Fibroblast of lung (primary cell): ENCODE measurements at places on chromosomes 6 and 20. TPM values are rescaled to one million over a fixed set of nuclear protein-coding genes. Genes with fewer than 3 reads are reported as not detected.
A peak's percentile ranks its signal among the peaks of the same experiment; 100 is the strongest.

DNA sequence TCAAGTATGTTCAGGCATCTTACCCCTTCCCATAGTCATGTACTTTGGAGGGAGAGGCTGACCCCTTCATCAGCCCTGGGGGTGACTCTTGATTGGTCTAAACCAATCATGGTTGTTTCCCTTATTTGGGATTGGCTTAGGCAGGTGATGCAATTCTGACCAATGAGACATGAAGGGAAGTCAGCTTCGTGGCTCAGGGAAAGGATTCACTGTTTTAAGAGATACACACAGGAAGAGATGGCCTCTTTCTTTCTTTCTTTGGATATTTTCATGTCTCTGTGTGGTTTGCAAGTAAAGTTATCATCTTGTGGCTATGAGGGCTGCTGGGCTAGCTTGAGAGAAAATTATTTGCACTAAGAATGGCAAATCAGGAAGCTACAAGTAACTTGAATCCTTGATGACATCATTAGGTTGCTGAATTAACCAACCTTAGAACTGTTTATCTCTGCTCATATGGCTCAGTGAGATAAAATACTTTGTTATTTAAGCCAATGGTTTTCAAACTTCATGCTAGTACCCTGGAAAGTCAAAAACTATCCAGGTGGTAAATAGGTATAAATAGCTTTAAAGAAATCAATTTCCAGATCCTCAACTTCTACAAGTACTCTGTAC, 144.2 kb upstream of the CENPW start:
- peak; percentile 11 for DNase-seq

DNA sequence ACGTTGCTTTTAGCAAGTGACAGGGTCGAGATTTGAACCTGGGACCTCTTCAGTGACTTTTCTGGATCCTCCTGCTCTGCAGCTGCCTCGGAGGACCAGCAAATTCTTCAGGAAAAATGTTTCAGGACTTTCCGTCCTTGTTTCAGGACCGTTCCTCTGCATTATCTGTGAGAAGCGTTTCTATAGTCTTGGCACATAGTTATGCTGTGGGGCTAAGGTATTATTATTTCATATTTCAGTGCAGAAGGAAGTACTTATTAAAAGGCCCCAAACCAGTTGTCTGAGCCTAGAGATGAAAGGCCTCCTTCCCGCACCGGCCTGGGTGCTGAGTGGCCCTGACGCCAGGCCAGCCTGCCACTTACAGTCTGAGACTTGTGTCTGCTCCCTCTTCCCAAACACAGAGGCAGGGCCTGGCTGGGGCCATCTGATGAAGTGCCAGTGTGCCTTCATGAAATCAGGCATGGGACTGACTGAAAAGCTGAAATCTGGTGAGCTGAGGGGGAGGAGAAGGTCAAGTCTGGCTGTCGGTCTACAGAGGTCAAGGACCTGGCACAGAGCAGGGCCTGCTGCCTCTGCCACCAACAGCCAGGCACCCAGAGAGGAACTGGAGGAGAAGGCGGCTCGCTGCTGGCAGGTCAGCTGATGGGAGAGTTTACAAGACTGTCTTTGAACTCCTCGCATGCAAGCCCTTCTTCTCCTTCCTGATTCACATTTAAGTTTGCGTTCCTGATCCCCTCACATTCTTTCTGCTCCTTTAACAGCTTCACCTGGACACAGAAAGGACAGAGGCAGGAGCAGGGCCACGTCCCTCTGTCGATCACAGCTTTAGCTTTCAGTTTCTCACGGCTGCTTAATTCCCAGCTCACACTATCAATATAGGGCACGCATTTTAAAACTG, 8.9 kb upstream of the QKI start:
- DNase-seq, result no peak

DNA sequence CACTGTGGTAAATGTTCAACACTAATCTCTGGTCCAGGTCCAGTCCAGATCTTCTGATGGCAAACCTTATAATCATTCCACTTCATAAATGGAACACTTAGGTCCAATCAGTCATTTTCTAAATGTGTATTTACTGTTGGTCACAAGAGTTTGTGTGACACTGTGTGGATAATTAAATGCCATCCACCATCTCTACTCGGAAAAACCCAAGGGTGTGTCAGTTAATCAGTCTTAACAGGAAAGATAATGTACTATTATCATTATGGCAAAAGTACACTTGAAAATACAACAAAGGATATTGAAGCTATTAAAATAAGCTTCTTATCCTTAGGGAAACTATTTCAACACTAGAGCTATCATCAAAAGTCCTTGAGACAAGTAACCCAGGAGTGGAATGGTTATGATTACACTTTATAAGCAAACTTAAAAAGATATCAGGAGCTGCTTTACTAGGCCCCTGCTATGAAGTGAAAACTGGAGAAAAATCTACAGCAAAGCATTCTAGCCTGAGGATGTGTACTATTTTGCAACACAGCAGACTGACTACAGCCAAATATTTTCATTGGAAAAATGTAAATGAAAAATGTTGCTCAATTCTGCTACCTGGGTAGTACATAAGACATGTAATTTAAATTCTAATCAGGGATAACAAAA, 227.9 kb downstream of the LAMA2 start:
- no peak for DNase-seq

GRCh38 chr6:52900536-52900935, 9.0 kb downstream of the GSTA3 start:
- no peak for DNase-seq

GRCh38 chr6:134446218-134446848, 128.4 kb upstream of the SGK1 start:
- DNase-seq, result peak; percentile 74

DNA sequence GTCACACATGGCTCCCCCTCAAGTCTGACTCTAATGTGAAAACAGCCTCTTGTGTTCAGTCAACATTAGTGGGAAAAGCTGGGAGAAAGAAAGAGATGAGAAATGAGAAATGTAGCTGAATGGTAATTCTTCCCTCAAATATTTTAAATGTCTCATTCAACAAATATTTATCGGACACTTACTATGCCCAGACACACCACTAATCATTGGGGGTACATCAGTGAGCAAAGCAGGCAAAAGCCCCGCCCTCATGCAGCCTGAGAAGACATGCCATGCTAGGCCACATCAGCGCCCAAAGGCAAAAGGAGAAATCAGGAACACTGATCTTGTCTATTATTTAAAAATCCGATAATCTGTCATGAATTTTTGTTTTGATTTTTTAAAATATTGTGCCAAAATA, 89.9 kb upstream of the ASF1A start:
- DNase-seq, result peak; percentile 28

- DNase-seq, result no peak
Observed at GRCh38 chr20:63544241-63544957, 3.1 kb downstream of the SRMS start.

- DNase-seq, result peak; percentile 31
Observed at GRCh38 chr20:43941476-43942200, 27.0 kb downstream of the TOX2 start.

GRCh38 chr20:17771206-17772004, 71.6 kb downstream of the BANF2 start:
- DNase-seq, result no peak

- no peak for DNase-seq
Observed at GRCh38 chr6:125747589-125748405, 1.6 kb upstream of the HEY2 start.

DNA sequence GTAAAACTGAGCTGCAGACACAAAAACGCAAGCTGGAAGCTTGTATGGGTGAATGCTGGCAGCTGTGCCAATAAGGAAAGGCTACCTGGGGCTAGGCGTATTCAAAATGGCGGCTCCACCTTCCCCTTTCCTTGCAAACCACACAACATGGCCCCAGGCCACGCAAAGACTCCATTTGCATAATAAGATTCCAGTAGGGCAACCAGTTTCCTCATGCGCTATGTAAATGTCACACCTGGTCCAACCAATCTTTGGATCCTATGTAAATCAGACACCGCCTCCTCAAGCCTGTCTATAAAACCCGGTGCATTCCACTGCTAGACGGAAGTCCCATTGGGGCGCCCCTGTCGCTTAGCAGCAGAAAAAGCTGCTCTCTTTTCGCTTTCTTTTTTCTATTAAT, 505.9 kb upstream of the BTBD3 start:
- DNase-seq, result no peak

DNA sequence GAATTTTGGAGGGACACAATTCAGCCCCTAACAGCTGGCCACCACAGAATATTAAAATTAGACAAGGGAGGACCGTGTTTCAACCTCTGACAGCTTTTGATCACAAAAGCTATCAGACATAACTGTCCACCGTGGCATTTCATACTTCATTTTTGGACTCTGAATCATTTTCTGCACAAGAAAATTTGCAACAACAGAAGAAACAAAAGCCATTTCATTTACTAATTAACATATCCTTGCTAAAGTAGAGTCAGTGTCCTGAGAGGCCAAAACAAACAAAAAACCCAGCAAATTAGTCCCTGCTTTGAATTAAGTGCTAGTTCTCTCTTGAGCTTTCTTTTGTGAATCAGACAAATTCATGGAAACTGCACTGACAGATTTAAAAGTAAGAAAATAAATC, 17.6 kb upstream of the COL12A1 start:
- DNase-seq, result peak; percentile 19

DNA sequence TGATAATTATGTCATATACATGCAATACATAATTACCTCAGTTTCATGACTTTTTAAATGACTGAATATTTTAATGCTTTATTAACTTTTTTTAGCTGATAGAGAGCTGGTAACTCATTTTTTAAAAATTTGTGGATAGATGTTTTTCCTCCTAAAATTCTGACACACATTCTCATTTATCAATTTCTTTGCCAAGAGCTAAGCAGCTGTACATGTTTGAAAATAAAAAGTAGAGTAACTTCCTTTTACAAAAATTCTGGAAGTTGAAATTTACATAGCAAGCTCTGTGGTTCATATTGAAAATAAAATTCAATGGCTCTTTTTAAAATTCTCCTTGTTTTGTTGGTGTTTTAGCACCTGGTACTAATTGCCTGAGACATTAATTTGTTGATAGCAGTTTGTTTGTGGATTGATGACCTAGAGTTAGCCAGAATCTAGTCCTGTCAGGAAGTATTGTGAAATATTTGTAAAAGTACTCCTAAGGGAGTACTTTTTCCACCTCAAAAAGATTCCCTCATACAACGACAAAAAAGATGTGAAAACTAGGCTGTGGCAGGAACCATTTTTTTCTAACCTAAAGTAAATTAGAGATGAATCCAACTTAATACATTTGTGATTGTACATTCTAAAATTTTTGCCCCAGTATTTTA, 621.8 kb downstream of the BCKDHB start:
- DNase-seq, result no peak

DNA sequence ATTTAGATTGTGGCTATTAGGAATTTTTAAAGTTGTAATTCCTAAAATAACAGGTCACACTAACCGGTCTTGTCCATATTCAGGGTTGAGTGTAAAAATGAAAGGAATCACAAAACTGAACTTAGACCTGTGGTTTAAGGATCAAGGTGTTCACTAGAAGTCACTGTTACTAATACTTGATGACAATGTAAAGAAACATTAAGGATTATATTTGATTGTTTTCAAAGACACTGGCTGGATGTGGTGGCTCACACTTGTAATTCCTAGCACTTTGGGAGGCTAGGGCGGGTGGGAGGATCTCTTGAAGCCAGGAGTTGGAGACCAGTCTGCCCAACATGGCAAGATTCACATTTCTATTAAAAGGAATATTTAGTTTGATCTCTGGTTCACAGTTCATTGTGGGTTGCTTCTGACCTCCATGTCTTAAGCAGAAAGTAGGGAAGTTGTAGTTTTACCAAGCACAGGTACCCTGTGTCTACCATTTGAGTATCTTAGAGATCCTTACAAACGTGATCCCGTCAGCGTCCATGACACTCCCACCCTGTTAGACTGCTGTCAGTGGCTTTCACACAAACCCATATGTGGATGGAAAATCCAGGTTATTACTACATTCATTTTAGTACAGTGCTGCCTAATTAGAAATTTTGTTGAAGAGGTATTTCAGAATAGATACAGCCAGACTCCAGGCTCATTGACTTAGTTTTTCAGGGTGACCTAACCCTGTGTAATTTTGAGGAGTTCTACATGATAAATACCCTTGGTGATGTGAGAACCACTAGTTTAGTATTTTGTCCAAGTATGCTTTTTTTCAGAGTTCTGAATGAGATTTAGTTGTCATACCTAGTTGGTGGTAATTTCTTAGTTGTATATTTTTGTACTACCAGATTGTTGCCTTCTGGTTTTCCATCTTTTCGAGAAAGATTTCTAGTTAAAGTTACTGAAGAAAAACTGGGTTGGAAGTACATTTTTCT, 10.2 kb downstream of the SRSF3 start:
- DNase-seq, result no peak

DNA sequence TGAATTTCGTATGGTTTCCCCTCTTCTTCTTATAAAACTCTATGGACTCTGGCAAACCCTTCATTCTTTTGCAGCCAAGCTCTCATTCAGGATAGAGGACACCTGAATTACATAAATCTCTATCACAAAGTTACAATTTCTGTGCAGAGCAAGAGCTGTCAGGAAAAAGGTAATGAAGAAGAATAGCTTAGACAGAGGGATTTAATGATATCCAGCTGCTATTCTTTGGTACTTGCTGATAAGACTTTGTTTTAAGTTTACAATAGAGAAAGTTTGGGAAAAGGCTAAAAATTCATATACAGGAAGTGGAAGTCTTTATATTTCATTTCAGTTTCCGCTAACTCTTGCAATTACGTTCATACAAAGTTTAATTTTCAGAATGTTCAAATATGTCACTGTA, 227.0 kb downstream of the FOXC1 start:
- DNase-seq, result no peak

- no peak for DNase-seq
Observed at GRCh38 chr20:24297993-24298392, 171.4 kb upstream of the SYNDIG1 start.

- no peak for DNase-seq
Observed at GRCh38 chr6:31970604-31971271, 1.2 kb downstream of the DXO start.

DNA sequence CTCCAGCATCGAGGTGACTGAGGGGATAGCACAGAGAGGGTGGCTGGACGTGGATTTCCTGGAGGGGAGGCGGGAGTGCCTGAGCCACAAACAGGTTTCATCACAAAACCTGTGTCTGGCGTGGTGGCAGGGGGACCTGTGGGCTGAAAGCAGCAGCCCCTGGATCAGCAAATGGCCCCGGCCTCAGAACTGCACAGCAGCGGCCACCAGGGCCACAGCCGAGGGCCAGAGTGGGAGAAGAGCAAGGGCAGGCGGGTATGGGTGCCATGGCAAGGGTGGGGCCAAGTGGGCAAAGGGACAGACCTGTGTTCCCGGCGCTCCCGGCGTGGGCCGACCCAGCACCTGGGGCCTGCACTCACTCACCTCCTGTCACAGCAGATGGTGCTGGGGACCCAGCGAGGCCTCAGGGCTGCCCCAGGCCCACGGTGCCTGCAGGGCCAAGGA, 19.0 kb downstream of the NTSR1 start:
- DNase-seq, result no peak

The GPX6 gene
- total RNA-seq, result not detected in 2 replicates

The PXDC1 gene
- 33.1 and 52.7 TPM in 2 replicates for total RNA-seq

The ZSCAN9 gene
- total RNA-seq, result 9.5 and 11.6 TPM in 2 replicates

The PDE10A gene
- under 0.01 TPM in 2 replicates for total RNA-seq

The PSMB9 gene
- total RNA-seq, result 54.7 and 64.4 TPM in 2 replicates

The ATP6V1G2 gene
- total RNA-seq, result 4.1 and 11.2 TPM in 2 replicates

The OR12D2 gene
- total RNA-seq, result not detected in 2 replicates

The XKR7 gene
- not detected in 2 replicates for total RNA-seq

The FAM83C gene
- not detected in 2 replicates for total RNA-seq
